ENCODE measurements at places on chromosomes 7 and 10.

DNA sequence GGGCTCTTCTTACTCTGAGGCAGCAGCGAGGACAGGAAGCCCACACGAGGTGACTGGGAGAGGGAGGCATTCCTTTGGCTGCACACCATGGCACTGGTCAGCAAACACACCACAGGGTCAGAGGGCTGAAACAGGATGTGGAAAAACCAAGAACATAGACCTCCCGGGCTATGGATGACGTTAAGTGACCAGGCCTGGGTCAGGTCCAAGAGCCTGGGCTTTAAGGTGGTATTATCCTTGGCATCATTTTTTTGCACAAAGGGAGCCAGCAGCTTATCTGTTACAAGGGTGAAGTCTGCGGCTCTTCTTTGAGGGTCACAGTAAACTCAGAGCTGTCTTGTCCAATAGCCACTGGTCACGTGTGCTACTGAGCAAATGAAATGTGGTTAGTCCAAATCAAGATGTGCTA lies 7.0 kb downstream of the WDR91 start:
- DNase-seq = no peak

- DNase-seq = no peak
Observed at GRCh38 chr7:16063716-16064675, 357.3 kb downstream of the CRPPA start.

DNA sequence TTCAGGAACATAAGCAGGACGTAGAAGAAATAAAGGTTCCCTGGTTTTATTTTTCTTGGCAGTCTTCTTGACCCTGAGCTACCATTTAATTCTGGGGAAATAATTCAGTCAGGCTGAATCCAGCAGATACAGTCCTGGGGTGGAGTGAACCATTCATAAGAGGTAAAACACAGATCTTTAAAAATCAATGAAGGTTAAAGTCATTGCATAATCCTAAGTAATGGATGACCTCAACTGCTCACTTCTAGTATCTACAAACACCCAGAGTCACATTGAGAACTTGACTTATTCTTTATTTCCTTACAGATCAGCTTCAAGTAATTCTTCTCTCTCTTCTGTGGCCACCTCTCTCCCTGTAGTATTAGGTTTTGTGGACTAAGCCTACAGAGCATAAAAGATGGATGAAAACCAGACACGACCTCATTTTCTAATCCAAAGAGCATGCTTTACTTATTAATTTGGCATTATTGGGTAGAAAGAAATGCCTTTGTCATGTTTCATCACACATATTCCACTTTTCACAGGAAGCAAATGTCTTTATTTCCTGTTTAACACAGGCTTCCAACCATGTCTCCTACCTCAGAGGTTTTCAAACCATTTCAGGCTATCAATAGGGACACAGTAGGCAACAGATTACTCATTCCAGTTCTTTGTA lies 182.3 kb upstream of the IMMP2L start:
- DNase-seq = no peak

GRCh38 chr10:43971981-43972380 lies 323.3 kb upstream of the ZNF32 start:
- no peak for DNase-seq

DNA sequence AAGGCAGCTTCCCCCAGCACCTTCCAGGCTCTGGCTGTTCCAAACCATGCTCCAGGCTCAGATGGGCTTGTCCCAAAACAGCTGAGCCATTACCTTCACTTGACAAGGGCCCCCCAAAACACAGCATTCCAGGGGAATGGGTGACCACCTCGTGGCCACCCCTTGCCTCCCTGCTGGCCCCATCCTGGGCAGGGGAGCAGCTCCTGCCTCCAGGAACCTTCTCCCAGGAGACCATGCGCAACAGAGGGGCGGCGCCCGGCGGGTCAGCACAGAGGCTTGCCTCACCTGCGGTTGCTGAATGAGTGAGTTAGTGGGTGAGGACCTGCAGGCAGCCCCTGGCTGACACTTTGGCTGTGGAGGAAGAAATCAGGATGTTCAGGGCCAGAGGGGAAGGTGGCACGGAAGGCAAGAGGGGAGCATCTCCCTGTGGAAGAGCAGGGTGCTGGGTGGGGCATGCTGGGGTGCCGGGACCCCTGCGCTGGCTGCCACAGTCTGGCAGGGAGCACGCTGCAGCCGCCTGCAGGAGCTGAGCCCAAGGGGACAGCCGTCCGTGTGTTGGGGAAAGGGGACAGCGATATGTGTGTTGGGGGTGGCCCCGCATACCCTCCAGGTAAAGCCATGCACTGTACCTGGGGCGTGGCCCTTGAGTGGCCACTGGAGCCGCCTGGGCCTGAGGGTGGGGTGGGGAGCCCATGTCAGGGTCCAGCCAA lies 54.7 kb downstream of the PWWP2B start:
- DNase-seq = no peak

DNA sequence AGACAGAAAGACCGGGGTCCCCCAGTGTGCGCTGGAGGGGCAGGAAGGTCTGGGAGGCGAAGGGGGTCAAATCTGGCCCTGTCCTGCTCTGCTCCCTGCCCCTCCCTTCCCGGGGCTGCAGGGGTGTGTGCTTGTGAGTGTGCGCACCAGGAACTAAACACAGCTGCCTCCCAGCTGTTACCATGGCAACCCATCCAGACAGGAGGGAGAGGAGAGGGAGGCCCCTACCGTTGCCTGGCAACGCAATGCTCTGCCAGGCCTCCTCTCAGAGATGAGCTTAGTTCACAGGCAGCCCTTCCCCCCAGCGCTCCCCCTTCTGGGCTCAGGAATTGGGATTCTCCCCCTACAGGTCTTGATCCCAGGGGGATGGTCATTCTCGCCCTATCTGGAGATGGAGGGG lies 6.1 kb downstream of the NYAP1 start:
- DNase-seq = no peak

Data from naive thymus-derived CD4-positive, alpha-beta T cell (primary cell).